Nucleus accumbens (tissue), 56 donors: ENCODE measurements at places on chromosomes 3 and 15.

GRCh38 chr3:162956711-162957110 lies 1460.1 kb downstream of the OTOL1 start:
- DNase-seq: no peak

DNA sequence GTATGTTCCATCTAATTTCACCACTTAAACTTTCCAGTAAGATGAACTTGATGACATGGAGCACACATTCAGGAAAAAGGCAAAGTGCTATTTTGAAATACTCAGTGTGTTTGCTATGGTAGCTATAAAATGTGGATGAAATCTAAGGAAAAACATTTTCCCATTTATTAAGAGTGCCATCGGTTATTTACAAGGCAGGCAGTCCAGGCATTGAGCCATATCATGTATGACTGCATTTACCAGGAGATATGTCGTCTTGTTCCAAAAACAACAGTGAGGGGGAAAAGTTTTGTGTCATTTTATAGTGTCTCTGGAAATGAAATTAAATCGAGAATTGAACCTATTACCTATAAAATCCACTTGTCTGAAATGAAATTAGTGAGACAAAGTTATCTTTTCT lies 13.7 kb downstream of the ANXA2 start:
- no peak for DNase-seq

- DNase-seq: no peak
These were observed 379.0 kb upstream of the SGO1 start for GRCh38 chr3:20564966-20565365.

- DNase-seq: no peak
These were observed 6.6 kb upstream of the ADGRG7 start for GRCh38 chr3:100602506-100603444.

DNA sequence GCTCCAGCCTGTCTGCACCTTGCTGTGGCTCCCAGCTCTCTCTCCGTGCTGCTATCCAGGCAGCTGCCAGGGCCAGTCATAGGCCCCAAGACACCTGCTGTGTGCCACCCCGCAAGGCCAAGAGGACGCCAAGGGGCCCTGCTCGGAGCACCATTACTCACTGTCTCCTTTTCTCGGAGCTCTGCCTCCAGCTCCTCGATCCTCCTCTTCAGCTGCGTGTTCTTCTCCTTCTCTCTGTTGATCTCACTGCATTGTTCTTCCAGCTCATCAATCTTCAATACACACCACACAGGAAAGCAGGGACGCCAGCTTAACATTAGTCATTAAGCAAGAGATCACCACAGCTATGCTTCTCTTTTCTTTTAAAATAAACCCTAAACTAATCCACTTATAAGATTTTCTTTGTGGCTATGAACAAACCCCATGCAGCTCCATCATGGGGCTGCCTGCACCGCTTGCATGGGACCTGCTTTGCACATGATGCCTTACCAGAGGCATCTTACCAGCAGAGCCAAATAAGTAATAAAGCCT lies 42.6 kb downstream of the WHAMM start:
- no peak for DNase-seq

GRCh38 chr15:92112711-92113110 lies 259.2 kb downstream of the SLCO3A1 start:
- DNase-seq: no peak

DNA sequence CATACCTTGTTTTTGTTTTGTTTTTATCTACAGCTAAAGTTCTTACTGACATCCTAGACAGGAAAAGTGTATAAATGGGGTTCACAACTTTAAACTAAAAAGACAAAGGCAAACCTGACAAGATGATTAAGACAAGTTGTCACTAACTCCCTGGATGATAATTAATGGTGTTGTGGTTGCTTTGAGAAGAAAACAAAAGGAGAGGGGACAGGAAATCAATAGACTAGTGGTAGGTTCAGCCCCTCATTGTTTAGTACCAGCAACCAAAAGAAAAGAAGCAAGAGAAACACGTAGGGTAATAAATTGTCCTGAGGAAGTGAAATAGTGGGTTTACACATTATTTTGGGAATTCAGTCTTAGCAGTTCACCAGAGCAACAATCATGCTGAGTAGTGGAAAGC lies 78.8 kb downstream of the BFSP2 start:
- no peak for DNase-seq
